Esophagus squamous epithelium (tissue), 5 donors: ENCODE measurements at places on chromosomes 1 and 21.

- H3K27me3 ChIP-seq = no peaks in the 10 kb centered on the region
- no peaks in the 10 kb centered on the region for H3K36me3 ChIP-seq
- H3K27ac ChIP-seq = no peak overlapping the region
- H3K4me1 ChIP-seq = no peaks in the 10 kb centered on the region
Observed at GRCh38 chr1:74498901-74499300, 13.5 kb downstream of the LRRC53 start.

GRCh38 chr1:15139654-15140350, 13.7 kb upstream of the TMEM51 start:
- no peak overlapping the region for H3K27ac ChIP-seq
- no peak for DNase-seq
- no peak overlapping the region for H3K4me3 ChIP-seq
- no peaks in the 10 kb centered on the region for H3K36me3 ChIP-seq
- H3K27me3 ChIP-seq = no peaks in the 10 kb centered on the region

DNA sequence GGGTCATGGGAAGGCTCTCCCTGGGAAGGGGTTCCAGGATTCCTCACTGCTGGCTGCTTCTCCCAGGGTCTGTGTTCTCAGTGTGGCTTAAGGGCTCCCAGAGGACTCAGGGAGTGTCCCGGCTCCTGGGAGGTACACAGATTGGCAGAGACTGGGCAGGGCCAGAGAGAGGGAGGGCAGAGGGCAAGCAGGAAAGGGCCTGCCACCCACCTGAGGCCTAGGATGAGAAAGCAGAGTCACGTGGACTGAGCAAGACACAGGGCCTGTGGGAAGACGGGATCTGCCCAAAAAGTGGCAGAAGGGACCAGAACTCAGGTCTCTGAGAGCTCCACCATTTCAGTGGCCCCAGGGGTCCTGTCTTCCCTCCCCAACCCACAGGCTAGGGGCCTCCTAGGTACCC, 871 bp downstream of the SLFNL1 start:
- no peaks in the 10 kb centered on the region for H3K27me3 ChIP-seq
- no peak for DNase-seq
- H3K4me3 ChIP-seq = no peak overlapping the region
- H3K4me1 ChIP-seq = no peaks in the 10 kb centered on the region
- H3K27ac ChIP-seq = no peak overlapping the region

DNA sequence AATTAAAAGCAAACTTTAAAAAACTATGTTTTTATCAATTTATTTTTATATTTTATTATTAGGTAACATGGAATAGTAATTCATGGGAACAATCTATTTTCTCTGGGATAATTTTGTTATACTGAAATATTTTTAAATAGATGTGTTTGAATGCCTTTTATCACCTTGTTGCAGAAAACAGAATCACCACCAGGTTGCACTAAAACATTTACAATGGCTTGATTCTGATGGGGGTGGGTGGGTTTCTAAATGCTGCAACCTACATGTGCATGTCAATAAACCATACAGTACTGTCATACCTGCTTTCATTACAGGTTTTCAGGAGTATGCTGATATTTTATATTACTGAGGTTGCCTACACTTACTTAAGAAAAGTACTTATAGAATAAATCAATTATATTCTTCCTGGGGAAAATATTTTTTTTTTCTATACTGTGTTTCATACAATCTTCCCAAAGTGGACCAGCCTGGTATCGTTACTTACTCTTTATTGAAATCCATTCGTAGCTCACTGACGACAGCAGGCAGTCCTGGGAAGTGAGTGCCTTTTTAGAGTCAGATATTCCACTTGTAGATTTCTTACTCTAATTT, 132.8 kb downstream of the PTPRC start:
- H3K36me3 ChIP-seq = no peaks in the 10 kb centered on the region
- no peak for DNase-seq
- H3K27ac ChIP-seq = no peak overlapping the region
- H3K27me3 ChIP-seq = no peaks in the 10 kb centered on the region
- H3K4me3 ChIP-seq = no peak overlapping the region

GRCh38 chr1:107175102-107175909, 34.5 kb downstream of the NTNG1 start:
- H3K4me1 ChIP-seq = no peaks in the 10 kb centered on the region
- no peaks in the 10 kb centered on the region for H3K36me3 ChIP-seq
- no peaks in the 10 kb centered on the region for H3K27me3 ChIP-seq
- no peak for DNase-seq
- no peak overlapping the region for H3K27ac ChIP-seq
- no peak overlapping the region for H3K4me3 ChIP-seq
